ENCODE measurements at places on chromosomes 5 and 9.

DNA sequence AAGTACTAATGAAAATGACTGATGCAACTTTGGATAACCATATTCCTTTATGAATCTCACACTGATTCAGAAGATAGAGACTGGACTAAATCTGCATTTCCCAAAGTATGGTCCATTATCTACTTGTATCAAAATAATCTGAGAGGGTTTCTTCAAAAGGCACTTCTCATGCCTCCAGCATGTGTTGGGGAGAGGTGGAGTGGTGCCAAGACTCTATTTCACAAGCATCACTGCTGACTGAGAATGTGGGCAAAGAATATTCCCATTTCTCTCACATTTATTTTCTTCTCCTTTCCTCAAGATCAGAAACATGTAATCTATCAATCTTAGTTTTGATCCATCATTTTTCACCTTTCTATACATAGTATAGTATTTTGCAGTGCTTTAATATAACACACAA lies 135.4 kb downstream of the GABRB2 start:
- no peak for DNase-seq

GRCh38 chr5:54470677-54471076 lies 15.2 kb downstream of the HSPB3 start:
- no peak for DNase-seq

DNA sequence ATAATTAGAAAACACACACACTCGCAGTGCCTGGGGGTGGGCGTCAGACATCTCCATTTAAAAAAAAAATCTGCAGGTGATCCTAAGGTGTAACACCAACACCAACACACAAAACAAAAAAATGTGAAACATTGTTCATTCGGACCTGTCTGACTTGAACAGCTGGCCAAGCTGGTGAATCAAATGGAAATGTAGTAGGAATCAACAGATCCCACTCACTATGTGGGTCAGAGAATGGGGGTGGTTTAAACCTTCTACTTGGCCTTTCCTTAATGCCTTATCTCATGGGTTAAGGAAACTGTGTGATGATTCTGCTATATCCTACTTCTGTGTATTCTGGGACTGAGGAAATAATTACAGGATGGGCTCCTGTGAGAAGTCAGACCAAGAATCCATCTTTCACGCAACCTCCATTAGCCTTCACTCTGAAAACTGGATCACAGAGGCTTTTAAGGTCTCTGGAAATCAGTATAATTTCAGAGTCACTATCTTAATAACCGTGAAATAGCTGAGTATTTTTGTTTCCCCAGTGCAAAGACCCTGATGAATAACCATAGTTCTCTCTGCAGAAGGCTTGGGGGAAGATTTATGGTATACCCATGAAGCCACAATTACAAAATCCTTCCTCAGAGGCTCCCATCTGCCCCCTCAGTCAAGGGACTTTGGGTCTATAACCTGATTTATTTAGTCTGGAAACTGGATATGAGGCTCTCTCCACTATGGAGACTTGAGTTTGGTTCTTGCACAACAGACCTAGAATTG lies 17.2 kb upstream of the MCCC2 start:
- no peak for DNase-seq

GRCh38 chr9:72911247-72911775 lies 41.5 kb downstream of the ALDH1A1 start:
- no peak for DNase-seq

DNA sequence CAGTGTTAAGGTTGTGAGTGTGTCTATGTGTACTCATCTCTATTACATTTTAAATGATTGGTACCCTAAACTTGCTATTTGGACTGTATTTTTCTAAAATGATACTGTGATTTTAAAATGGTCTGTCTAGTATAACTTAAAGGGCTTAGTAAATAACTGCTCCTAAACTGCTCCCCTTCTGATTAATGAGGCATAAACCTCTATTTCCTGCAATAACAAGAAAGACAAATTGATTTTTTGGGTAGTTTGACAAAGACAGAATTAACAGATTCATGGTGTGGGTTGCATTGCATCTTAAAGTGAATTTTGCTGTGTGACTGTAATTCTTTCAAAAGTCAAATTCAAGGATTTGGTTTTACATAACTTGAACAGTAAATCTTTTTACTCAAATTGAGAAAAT lies 8.1 kb upstream of the LRRTM2 start:
- DNase-seq, result peak; percentile 50

DNA sequence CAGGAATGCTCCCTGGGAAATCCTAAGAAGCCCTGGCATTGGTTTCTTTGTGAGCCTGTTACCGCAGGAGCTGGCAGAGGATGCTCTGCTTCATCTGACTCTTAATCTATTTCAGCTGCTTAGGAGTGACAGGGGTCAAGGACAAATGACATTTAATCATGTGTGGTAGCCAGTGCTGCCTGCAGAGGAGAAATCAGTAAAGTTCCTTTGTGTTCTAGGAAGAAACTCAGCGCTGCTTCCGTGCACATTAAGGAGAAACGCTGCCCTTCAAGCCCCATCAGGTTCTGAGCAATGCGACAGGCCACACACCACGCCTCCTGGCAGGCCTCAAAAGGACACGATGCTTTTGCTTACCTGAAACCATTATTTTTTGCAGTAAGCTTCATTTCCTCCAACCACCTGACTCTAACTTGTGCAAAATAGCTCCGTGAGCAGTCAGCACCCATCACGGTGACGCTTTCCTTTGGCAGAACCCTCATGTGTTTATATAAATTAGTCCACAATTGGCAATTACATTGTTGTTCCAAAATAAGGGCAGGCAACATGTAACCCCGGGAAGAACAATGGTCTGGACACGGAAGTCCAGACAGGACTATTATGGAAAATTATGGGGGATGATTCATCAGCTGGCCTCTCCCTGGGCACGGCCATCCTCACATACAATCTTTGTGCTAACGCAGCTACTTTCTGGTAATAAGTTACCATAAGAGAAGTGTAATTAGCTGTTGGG lies 387.9 kb upstream of the DAP start:
- DNase-seq, result no peak

All from renal pelvis (tissue), 12 donors.